Kidney glomerular epithelial cell (primary cell): ENCODE measurements at places on chromosomes 5 and 9.

GRCh38 chr5:13708432-13708831 lies 236.1 kb downstream of the DNAH5 start:
- DNase-seq = no peak

- no peak for DNase-seq
Measured at GRCh38 chr9:25917731-25918362, 239.6 kb upstream of the TUSC1 start.

GRCh38 chr5:148259288-148259687 lies 9.3 kb upstream of the SPINK13 start:
- DNase-seq = no peak

GRCh38 chr5:154276973-154277331 lies 86.4 kb downstream of the GALNT10 start:
- no peak for DNase-seq

DNA sequence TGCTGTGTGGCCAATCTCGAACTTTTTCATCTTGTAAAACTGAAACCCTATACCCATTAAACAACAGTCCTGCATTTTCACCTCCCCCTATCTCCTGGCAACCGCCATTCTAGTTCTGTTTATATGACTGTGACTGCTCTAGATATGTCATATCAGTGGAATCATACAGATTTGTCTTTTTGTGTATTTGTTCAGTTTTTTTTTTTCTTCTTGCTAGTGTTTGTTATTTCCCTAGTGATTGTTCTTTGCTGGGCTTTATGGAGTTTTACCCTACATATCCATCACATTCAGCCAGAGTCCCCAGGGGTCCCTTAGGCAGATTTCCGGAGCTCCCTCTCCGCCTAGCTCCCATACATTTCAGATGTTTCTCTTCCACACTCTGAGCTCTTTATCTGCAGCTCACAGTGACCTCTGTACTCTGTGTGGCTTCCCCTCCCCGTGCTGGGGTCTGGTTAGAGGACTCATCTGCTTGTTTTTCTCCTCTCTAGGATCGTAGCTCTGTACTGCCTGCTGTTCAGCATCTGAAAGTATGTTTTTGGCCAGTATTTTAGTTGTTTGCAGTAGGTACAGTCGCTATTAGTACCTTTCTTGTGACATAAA lies 25.1 kb upstream of the CARTPT start:
- no peak for DNase-seq

GRCh38 chr5:1875843-1876659 lies 6.7 kb downstream of the IRX4 start:
- no peak for DNase-seq

DNA sequence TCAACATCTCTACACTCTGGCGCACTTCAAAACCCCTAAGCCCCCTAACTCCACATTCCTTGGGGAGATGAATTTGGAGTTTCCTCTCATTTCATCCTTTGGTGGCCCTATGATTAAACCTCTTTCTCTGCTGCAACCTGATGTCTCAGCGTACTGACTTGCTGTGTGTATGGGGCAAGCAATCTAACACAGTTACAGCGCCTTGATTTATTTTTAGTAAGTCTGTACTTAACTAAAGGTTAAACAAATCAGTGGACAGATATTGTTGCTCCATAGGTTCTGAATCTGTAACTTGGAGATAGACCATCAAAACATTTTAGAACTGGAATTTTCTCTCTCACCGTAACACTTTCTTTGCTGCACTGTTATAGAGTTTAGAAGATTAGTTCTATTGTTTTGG lies 452.8 kb downstream of the IRX1 start:
- DNase-seq = no peak

GRCh38 chr9:28841775-28842174 lies 1268.5 kb upstream of the C9orf72 start:
- no peak for DNase-seq

DNA sequence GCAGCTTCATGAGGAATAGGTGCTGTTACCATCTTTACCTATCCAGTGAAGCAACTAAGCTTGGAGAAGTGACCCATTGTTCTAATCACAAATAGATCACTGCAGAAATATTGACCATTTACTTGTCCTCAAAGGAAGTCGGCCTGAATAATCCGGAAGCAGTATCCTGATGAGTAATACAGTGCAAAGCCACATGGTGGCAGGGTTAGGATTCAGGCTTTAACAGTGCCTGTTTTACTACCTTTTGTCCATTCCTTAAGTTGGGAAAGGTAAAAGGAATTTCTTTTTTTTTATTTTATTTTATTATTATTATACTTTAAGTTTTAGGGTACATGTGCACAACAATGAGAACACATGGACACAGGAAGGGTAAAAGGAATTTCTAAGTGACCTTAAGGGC lies 336.3 kb downstream of the KDM4C start:
- no peak for DNase-seq

DNA sequence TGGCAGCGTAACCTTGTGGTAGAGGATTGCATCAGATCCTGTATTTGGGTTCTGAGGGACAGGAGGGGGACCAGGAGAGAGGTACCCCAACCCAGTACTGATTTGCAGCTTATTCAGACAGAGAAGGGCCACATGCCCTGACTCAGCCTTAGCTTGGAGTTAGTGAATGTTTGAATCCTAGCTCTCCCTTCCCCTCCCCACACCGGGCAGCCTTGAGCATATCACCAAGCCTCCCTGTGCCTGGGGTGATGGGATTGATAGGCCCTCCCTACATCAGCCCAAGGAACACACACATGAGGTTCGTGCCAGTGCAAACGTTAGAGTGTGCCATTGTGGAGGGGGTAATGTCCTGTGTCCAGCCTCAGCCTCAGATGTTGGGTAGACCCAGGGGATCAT lies 71.9 kb downstream of the AMBP start:
- DNase-seq = no peak

DNA sequence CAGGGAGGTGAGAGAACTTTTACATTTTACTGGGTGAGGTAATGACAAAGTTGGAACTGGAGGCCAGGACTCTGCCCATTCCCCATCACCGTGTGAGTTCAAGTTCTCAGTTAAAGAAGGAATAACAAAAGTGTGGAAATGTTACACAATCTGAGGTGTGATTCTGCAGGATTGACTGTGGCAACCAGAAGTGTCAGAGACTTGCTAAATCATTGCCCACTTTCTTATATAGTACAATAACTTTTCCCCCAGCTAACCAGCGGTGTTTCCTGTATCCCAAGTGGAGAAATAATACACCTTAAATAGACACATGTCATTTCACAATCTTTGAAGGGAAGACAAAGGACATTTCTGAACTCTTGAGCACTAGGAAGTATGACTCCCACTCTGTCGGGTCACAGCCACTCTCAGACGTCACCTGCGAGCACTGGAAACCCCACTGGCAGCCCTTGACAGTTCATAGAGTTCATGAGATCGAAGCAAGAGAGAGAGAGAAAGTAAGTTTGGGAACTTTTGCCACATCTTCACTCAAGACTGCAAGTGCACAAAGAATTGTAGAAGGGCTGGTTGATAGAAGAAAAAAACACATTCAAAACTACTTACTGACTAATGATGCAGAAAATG lies 28.4 kb downstream of the PAX5 start:
- DNase-seq = no peak

- DNase-seq = no peak
Measured at GRCh38 chr9:134597957-134598883, 43.4 kb upstream of the COL5A1 start.

- DNase-seq = no peak
Measured at GRCh38 chr5:126527892-126528291, 67.1 kb downstream of the ALDH7A1 start.

GRCh38 chr9:75186767-75187380 lies 98.6 kb downstream of the OSTF1 start:
- peak; percentile 34 for DNase-seq

GRCh38 chr9:97873882-97874281 lies 20.9 kb downstream of the FOXE1 start:
- peak; percentile 10 for DNase-seq

- no peak for DNase-seq
Measured at GRCh38 chr9:75235632-75236031, 147.3 kb downstream of the OSTF1 start.

- no peak for DNase-seq
Measured at GRCh38 chr5:107383414-107383813, 287.3 kb downstream of the EFNA5 start.

DNA sequence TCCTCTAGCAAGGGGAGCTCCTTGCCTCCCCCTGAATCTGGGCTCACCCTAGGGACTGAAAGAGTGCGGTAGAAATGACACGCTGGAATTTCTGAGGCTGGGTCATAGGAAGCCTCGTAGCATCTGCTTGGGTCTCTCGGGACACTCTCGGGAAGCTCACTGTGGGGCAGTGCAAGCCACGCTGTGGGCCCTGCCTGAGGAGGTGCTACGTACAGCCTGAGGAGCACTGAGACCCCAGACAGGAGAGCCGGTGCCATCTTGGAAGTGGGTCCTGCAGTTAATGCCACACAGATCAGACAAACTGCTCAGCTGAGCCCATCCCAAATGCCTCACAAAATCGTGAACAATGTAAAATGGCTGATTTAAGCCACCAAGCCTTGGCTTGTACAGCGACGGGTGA lies 1.8 kb downstream of the MRPL36 start:
- no peak for DNase-seq

DNA sequence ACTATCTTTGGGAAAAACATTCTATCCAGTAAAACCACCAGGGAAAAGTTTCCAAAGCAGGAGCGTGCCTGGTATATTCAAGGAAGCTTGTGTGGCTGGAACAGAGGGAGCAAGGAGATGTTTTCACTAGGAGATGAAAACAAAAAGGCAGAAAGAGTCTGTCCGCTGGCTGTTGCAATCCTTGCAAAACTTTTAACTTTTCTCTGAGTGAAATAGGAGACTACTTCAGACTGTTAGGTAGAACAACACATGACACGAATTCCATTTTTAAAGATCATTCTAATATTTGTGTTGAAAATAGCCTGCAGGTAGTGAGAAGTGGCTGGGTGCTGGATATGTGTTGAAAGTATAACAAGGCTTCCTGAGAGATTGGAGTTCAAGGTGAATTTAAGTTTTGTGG lies 69.5 kb downstream of the PRR16 start:
- no peak for DNase-seq

- DNase-seq = no peak
Measured at GRCh38 chr5:1477341-1477740, 32.1 kb upstream of the SLC6A3 start.

- no peak for DNase-seq
Measured at GRCh38 chr9:136090056-136090735, 4.9 kb downstream of the NACC2 start.

DNA sequence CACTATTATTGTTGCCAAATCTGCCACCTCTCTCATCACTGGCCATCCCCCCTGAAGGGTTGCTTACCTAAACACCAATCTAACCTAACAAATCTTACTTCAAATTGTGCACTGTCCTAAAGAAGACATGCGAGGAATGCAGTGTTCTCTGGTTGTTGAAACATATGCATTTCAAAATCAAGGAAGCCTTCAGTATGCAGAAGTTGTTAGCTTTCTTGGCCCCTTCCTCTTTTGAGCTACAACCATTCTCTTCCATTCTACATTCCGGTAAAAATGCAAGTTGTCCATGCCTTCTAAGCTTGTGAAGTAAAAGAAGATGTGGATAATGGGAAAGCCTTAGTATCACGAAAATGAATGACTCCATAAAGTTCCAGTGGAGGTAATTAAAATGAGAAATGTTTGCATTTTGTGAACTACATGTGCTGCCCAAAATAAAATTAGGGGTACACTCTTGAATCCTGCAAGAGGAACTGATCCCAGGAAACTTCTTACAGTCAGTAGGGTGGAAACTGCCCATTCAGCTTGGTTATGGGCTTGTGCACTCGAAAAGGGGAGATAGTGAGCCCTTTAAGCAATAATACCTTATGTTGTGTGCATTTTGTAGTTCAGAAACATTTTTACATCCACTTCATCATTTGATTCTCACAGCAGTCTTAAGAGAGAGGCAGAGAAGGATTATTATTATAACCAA lies 77.6 kb upstream of the ADRB2 start:
- DNase-seq = no peak

DNA sequence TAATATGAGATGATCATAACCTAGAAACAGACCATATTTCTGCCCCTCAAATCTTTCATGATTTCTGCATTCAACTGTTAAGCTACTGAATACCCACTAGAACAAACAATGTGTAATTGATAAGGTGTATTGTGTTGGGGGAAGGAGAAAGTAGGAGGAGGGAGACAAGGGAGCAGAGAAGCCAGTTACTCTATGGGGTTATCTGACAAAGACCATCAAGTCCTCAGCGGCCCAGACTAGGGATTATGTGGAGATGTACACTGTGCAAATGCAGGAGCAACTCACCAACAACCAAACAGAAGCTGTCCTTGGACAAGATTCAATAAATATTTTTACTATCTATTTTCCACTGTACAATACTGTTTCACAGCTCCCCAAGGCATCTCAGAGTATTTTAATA lies 2.7 kb downstream of the NRG2 start:
- no peak for DNase-seq

DNA sequence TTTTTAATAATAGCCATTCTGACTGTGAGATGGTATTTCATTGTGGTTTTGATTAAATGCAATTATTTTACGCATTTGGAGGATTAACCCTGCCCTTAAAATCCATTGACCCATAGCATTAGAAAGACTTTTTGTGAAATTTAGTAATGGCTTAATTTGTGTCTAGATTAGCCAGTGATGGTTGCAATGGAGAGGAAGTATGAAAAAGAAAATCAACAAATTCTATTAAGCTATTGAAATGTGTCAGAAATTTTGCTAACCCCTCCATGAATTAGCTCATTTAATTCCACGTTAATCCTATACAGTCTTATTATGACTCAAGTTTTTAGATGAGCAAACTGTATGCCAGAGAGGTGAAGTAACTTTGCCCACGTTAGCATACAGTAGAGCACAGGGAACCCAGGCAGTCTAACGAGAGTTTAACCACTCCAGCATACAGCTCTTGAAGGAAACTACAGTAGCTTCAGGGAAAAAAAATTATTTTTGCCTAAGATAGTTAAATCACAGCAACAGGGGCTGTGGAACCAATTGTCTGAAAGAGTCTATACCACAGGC lies 158.2 kb upstream of the PPP2R2B start:
- no peak for DNase-seq

GRCh38 chr9:12884736-12885395 lies 110.0 kb downstream of the LURAP1L start:
- peak; percentile 86 for DNase-seq

DNA sequence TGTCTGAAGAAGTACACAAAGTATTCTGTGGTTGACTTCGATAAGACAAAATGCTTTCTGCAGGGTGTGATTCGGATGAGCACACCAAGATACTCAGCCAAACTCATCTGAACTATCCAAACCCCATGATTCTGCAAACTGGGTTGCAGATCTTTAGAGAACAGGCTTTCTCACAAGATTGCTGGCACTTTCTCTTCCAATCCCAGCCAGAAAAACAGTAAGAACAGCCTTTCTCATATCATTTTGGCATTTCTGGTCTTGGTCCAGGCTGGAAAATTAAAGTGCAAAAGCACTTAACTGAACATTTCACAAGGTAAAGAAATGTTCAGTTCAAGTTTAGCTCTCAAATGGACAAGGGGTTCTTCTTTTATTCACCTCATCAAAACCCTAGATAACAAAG lies 269.1 kb downstream of the NR2F1-AS1 start:
- DNase-seq = no peak

GRCh38 chr5:135263022-135263668 lies 135.9 kb downstream of the MACROH2A1 start:
- no peak for DNase-seq

GRCh38 chr9:109806506-109807115 lies 26.6 kb downstream of the PALM2AKAP2 start:
- DNase-seq = no peak
